Right ventricle myocardium inferior (tissue), 1 donor: ENCODE measurements at places on chromosomes 2 and 18. TPM values are rescaled to one million over a fixed set of nuclear protein-coding genes. Genes with fewer than 3 reads are reported as not detected.

DNA sequence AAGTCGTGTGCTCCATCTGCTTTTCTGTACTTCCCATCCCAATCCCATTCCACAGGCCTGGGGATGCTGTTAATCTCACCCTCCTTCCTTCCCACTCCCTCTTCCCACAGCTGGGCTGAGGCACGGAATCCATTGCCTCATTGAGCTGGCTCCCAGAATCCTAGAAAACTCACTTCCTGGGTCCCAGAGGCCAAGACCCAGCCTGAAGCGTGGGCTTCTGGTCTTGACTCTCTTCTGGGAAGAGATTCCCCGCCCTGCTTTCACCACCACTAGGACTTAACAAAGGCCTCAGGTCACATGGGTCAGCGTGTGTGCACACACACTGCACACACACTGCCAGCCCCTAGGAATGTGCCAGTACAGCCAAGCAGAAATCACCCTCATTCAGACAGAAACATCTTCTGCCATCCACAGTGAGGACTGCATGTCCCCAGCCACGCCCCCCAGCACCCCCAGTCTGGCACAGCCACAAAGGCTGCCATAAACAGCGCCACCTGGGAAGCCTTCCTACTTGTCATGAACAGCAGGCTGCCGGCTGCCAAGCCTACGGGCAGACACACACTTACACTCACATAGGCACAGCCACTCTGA lies 165.8 kb downstream of the TNS1 start:
- peak; percentile 91 for DNase-seq

DNA sequence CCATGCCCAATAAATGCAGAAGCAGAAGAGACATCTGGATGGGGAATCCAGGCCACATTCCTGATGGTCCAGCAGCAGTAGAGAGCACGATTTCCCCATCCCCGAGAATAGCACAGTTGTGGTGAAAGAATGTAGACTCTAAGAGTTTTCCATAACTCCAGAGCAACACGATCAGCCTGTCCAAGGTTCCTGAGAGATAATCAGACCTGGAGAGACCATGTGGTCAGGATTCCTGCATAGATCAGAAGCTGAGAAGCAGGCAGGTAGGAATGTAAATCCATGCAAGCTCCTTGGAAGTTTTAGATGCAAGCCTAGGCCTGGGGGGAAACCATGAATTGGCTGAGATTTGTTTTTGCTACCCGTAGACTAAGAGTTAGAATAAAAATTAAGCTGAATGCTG lies 34.2 kb upstream of the PTPRM start:
- no peak for DNase-seq

The MPHOSPH10 gene
- 21.0 TPM for total RNA-seq

DNA sequence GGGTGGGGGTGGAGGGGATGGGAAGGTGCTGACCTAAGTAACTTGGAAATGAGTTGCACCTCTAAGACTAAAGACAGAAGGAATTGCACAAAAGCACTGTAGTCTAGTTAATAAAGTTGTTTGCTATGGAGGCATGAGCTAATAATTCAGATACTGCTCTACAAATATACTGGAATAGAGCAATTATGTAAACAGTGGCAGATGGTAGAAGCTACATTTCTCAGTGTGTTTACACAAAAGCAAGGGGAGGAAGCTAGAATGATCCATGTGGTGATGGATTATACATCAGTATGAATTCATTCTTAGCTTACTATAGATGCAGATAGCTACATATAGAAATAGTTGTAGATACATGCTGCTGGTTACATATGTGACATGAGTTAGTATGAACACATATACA lies 27.6 kb upstream of the UBE2F start:
- no peak for DNase-seq

DNA sequence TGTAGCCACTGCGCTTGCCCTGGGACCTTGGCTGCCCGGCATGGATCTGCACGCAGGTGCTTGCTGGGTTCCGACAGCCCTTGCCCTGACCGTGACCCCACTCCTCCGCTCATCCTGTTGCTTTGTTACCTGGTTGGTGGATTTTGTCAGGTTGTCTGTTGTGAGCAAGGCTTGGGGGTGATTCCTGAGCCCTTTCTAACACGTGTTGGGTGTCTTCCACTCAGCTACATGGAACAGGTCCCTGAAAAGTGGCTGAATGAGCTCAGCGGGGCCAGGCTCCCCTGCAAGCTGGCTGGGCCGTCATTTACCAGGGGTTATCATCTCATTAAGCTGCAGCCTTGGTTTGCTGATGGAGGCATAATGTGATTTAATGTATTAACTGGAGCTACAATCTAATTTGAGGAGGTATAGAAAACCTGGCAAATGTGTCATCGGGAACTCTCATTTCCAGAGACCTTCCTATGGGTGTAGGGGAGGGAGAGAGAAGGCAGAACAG lies 24.6 kb downstream of the RAMP1 start:
- DNase-seq = no peak

- DNase-seq = no peak
These were observed 184.0 kb downstream of the KCNE4 start for GRCh38 chr2:223235986-223236385.

GRCh38 chr2:108607706-108608301 lies 73.5 kb downstream of the LIMS1 start:
- no peak for DNase-seq

The CD302 gene
- 21.9 TPM for total RNA-seq
